Cortex of kidney (tissue), 1 donor: ENCODE measurements at places on chromosomes 4 and X.

GRCh38 chrX:120235284-120235683, 15.3 kb upstream of the ZBTB33 start:
- DNase-seq: no peak

DNA sequence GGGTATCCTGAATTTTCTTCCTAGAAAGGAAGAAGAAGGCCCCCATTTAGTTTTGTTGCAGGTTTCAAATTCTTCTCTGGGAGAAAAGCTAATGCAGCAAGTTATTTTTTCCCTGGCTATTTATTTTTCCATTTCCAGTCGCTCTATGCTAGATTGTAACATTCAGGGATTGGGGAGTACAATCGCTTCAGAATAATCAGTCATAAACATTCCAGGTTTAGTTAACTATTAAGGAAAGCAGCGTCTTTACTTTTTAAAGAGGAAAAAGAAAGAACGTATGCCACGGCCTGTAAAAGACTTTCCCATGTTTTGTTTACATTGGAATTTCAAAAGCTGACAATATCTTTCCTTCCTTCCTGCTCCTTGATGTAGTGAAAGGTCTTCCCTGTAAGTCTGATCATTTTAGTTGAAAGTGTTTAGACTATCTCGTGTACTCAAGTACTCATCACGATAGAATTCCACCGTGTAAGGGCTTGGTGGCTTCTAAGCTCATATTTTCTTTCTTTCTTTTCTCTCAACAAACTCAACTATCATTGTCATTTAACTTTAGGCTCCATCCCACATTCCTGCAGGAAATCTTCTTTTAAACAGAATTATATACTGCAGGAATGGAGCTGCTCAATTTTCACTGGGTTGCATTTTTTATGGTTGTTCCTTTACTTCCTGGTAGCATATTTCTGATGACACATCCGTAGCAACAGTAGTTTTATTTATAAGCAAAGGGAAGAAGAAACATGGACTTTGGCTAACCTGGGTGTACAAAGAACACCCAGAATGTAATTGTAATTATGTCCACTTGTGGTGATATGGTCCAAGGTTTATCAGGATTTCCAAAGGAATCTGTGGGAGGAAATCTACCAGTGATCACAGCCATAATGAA, 213.1 kb upstream of the FAT1 start:
- DNase-seq: no peak

DNA sequence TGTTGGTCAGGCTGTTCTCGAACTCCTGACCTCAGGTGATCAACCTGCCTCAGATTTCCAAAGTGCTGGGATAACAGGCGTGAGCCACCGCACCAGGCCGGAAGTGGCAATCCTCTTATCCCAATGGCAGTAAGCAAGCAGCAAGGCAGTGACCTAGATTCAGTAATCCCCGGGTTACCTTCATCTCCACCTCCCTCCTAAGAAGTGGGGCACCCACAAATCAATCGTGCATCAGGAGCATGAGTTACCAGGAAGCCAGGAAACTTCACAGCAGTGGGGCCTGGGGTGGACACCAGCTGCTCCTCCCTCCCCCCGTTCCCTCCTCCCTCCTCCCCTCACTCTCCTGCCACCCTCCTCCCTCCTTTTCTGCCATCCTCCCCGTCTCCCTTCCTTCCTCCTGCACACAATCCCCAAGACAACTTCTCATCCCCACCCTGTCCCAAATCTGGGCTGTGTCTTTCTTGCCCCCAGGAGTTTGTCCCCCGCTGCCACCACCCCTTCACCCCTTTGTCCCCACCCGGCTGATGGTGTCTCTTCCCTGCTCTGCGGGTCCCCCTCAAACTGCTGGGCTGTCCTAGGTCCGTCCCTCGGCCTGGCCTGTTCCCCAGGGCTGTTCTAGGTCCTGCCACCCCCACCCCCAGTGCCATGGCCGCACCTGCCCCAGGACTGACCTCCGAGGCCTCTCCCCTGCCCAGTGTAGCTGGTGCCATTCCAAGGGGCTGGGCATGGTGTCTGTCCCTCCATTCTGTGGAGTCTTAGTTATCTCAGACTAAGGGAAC, 2.2 kb downstream of the PDE6B start:
- DNase-seq: no peak

DNA sequence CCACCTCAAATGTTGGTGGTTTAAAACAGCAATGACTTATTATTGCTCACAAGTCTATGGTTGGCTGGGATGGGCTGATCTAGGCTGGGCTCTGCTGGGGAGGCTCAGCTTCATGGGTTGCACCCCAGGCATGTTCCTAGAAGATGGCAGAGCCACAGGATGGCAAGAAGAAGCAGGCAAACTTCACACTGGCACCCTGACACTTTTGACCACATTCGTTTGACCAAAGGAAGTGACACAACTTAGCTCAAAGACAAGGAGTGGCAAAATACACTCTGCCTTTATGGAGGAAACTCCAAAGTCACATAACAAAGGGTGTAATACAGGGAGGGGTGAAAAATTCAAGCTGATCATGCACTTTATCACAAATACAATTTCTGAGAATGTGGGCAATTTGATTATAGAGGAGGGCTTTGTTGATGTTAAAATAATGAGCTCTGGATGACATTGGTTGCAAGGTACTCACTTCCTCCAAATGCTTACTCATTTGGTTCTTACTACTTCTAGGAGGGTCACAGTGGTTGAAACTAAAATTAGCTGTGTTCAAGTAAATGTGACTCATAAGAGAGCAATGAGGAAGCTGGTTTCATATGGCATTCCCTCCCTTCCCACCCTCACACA, 249.2 kb upstream of the RPS6KA3 start:
- no peak for DNase-seq

DNA sequence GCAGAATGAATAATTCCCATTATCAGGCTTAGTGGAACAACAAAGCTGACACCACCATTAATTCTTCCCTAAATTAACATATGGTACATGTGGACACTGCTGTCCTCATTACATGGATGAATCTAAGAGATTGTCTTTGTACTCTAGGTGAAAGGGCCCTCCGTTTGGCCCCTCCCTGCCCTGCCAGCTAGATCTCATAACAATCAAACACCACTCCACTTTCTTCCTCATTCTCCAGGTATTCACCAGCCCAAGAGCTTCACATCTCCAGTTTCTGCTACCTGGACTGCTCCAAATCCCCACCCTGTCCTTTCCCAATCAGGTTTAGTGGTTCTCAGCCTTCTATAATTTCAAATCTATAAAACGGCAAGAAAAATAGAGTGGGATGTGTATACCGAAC, 3.8 kb downstream of the HSD17B11 start:
- no peak for DNase-seq

DNA sequence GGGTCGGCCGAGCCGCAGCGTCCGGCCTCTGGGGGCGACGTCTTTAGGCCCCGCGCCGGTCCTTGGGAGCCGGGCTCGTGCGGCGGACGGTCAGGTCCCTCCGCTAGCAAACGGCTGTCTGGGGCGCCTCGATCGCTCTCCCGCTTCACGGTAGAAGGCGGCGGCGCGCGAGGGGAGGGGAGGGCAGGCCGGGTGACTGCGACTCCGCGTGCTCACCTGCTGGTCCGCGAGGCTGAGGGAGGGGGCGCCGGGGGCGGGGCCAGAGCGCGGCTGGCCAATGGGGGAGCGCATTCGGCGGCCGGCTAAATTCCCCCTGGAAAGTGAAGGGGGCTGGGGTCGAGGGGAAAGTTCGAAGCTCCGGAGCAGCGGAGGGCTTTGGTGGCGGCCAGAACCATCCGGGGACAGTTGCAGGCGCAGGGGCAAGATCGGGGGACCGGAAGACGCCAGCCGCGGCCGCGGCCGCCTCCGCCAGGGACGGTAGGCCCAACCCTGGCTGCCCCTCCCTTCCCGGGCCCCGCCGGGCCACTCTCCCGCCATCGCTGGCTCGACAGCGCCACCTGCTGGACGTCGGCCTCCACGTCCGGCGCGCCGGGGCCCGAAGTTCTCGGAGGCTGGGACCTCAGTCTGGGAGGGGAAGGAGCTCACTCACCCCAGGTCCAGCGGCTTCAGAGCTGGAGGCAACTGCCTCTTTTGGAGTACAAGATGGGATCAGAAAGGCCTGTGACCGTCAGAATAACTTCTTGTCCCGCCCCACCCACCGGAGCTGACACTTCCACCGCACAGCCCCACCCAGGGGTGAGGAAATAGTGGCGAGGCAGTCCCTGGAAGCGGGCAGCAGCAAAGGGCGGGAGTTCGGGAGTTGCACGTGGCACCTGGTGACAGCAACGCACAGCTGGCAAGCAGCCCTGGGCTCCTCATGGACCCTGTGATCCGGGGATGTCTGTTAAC, 49.9 kb downstream of the ELF4 start:
- DNase-seq: peak; percentile 10

DNA sequence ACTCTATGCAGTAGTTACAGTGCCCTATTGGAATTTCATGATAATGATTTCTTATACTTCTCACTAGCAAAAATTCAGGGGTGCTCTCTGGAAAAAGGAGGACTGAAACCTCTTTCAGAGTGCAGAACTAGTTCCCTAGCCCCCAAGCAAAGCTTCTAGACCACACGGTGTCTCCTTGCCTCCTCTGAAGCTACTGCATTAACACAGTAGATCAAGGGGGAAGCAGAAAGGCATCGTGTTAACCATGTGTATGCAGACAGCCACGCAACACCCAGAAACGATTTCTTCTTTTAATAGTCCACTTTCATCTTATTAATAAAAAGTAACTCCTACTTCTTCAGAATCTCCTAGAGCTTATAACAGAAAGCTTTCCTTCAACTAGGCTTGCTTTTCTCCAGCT, 44.7 kb downstream of the MAML3 start:
- no peak for DNase-seq
